ENCODE measurements at places on chromosomes 4 and X. TPM values are rescaled to one million over a fixed set of nuclear protein-coding genes. Genes with fewer than 3 reads are reported as not detected.

TLR8 gene
- total RNA-seq, result 0.55 TPM

GRCh38 chr4:20395160-20395773 is 143.6 kb downstream of the SLIT2 start:
- H3K27ac ChIP-seq, result no peak overlapping the region
- no peaks in the 10 kb centered on the region for H3K4me1 ChIP-seq

- no peak overlapping the region for H3K27ac ChIP-seq
- no peaks in the 10 kb centered on the region for H3K36me3 ChIP-seq
- H3K4me3 ChIP-seq, result no peak overlapping the region
- no peak for DNase-seq
- H3K4me1 ChIP-seq, result no peaks in the 10 kb centered on the region
Observed at GRCh38 chr4:138949866-138950265, 65.7 kb upstream of the NOCT start.

- H3K27ac ChIP-seq, result no peak overlapping the region
- DNase-seq, result no peak
- H3K4me1 ChIP-seq, result peaks cover 18% of the 10 kb centered on the region
- peaks cover 2% of the 10 kb centered on the region for H3K27me3 ChIP-seq
- H3K36me3 ChIP-seq, result peaks cover 33% of the 10 kb centered on the region
Observed at GRCh38 chrX:40058719-40059118, 39.0 kb downstream of the BCOR start.

- H3K4me1 ChIP-seq, result no peaks in the 10 kb centered on the region
- no peak overlapping the region for H3K4me3 ChIP-seq
- H3K27me3 ChIP-seq, result no peaks in the 10 kb centered on the region
- no peak for DNase-seq
- no peak overlapping the region for H3K27ac ChIP-seq
- H3K36me3 ChIP-seq, result no peaks in the 10 kb centered on the region
Observed at GRCh38 chr4:52925531-52925968, 63.4 kb downstream of the RASL11B start.

- DNase-seq, result no peak
- H3K4me3 ChIP-seq, result no peak overlapping the region
- no peak overlapping the region for H3K27ac ChIP-seq
- H3K4me1 ChIP-seq, result no peaks in the 10 kb centered on the region
- H3K27me3 ChIP-seq, result no peaks in the 10 kb centered on the region
Observed at GRCh38 chr4:84697615-84698201, 114.8 kb downstream of the CDS1 start.

Data from spinal cord (tissue), 10 donors.